ENCODE measurements at places on chromosomes 2 and 18.

DNA sequence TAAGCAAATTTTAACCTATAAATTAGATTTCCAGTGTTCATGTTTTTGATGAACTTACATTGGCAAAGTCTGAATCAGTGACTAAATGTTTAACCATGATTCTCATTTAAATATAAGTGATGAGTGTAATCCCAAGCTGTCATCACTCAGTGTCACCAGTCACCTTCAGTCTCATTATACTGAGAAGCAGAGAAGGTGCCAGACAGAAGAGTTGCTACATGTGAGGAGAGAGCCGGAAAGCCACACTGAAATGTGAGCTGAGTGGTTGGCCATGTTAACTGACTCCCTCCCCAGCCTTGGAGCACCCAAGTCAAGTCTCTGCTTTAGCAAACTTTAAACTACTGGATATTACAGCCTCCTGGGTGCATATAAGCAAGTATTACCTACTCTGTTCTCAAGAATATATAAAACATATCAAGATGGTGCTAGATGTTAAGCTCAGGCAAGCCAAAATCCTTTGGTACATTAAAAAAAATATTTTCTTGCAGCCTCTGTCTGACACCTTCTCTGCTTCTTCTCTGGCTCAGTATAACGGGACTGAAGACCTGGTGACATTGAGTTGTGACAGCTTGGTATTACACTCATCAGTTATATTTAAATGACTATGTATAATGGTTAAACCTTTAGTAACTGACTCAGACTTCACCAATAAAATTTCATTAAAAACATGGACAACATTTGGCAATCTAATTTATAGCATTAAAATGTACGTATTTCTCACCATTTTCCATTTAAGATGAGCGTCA, 75.8 kb upstream of the MAP3K20 start:
- DNase-seq = no peak

GRCh38 chr2:65744477-65745200, 312.2 kb upstream of the SPRED2 start:
- DNase-seq = no peak

GRCh38 chr18:78364388-78364960, 615.1 kb upstream of the SALL3 start:
- DNase-seq = no peak

DNA sequence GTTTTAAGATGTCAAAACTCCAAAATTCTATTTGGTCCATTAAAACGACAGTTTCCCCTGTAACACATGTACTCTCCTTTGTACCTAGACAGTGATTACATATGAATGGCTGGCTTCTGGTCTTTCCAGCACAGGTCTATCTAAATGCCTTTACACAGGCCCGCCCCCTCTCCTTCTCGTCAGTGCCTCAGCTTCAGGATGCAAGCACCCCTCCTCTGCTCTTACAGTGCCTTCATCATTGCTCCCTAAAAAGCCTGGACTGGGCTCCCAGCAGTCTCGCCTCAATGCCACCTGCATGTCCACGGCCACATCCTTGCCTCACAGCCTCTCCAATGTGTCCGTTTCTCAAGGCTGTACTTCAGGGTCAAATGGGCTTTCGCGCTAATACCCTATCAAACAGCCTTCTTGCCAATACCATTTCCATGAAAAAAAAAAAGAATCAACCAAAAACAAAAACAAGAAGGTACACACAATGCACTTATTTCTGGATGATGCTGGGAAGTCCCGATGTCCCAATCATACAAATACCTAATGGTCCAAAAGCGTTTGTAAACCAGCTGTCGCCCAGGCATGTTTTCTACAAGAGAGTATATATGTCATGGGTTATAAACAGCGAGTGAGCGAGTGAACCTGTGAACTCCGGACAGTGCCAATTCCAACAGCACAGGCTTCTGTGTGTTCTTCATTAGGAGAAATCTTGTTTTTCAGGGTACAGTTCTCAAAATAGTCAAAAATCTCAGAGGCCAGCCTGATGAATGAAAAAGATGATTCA, 77.2 kb downstream of the EIPR1 start:
- DNase-seq = no peak

DNA sequence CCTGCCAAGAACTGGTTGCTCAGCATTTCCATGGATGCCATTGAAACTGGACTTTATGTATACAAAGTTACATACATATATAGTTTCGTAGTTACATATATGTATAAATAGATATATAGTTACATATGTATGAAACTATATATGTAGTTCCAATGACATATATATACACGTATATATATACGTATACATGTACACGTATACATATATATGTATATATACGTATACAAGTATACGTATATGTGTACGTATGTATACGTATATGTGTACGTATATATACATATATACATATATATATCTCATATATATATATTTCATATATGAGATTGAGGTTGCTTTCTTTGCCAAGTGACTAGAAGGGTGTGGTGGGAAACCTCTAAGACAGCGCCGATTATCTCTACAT, 10.6 kb upstream of the TMEM131 start:
- DNase-seq = no peak

GRCh38 chr18:4248686-4249085, 206.4 kb downstream of the DLGAP1 start:
- no peak for DNase-seq

- no peak for DNase-seq
Observed at GRCh38 chr2:201839727-201840126, 33.4 kb downstream of the CDK15 start.

DNA sequence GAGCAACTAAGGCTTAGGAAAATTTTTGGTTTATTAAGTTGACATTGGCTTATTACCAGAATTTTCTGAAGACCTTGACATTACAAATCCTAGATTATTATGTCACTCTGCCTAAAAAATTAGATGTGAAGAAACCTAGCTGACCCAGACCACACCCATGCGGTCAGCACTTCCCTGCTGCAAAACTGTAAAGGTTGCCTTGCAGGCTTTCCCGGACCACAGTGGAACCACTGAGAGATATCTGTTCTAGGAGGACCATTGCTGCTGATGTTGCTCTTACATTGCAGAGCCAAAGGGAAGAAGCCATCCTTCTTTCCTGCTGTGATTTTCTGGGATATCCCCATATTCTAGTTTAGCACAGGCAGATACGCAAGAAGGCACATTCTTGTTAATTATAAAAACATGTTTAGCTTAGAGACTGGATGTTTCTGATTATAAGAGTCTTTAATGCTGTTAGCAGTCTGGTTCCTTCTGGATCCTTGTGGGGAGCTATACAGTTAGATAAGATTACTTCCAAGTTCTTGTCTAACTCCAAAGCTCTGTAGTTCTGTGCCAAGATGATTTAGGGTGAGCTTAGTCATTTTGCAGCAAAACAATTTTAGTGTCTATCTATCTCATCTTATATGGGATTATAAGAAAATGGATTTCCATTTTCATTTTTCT, 70.2 kb downstream of the AOX1 start:
- no peak for DNase-seq

GRCh38 chr18:72601481-72601880, 57.3 kb upstream of the CBLN2 start:
- DNase-seq = no peak

GRCh38 chr2:119702918-119703401, 24.0 kb downstream of the TMEM177 start:
- DNase-seq = peak; percentile 36

DNA sequence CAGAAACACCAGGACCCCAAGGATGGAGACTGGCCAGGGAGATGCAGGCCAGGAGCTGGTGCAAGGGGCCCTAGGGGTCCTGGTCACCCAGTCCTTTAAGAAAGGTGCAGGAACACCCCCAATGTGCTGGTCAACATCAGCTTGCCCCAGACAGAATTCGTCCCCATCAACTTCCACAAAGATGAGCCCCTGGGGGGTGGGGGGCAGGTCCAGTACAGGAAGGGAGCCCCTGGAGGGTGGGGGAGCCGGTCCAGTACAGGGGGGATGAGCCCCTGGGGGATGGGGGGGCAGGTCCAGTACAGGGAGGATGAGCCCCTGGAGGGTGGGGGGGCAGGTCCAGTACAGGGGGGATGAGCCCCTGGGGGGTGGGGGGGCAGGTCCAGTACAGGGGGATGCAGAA, 160.7 kb upstream of the SALL3 start:
- DNase-seq = no peak
